NCI-H526 (cell line): ENCODE measurements at places on chromosomes 4 and X.

DNA sequence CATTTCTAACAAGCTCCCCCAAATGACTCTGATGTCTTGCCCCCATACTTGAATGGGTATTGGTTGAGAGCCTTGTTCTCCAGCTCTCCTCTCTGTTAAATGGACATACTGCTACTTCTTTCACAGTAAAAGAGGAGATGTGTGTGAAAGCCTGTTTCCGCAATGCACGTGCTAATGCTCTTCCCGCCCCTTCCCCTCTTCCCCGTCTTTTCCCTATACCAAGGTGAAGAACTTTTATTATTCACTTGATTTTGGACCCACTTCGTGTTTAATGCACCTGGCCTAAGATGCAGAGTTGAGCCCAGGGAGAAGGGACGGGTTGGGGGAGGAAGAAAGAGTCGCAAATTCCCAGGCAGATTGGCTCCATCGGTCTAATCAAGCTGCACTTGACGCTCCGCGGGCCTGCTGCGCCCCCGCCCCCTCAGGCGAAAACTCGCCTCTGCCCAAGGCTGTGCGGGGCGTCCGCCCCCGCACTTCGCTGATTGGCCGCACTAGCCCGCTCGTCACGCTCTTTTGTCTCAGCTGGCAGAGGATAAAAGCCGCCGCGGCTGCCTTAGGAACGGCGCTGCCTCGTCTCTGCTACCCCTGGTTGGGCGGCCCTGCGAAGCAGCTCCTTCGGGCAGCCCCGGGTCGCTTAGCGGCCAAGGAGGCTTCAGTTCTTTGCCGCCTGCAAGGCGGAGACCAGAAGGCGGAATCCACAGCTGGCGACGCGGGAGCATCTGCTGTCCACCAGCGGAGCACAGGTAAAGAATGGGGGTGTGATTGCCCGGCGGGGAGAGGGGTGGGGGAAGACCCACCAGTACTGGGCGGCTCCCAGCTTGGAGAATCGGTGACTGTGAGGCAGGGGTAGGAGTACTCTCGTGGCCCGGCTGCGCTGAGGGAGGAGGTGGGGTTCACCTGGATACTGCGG lies at the start of gene ZCCHC12:
Gene ZCCHC12, plus strand, starts transcription at position 562 of the 910 bp plus-strand sequence. CDS start 1,421 bp downstream, outside the sequence.
- DNase-seq, result peak; percentile 68

DNA sequence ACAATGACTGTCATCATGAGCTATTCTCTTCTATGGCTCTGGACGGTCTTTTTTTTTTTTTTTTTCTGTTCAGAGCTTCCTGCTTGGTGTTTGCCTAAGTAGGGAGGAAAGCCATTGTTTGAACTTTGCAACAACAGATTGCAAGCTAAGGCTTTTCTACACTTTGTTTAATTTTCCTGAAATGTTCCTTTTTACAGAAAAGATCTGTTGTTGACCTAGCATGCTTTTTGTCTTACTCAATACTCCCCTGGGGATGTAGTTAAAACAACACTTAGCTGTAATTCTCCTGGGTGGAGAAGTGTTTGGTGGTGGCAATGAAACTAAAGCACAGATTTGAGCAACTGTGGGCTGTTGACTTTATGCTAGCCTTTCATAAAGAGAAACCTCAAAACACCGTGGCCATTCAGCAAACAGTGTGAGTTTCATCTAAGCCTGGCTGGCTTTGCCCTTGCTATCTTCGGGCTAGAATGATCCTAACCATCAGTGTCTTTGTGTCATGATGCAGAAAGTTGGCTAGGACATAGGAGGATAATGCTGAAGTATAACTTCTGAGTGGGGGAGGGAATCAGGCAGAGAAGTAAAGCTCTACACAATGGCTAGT lies 110.5 kb downstream of the ANXA3 start:
- DNase-seq, result no peak

- no peak for DNase-seq
These were observed 108.5 kb downstream of the HMX1 start for GRCh38 chr4:8762951-8763735.

- DNase-seq, result no peak
These were observed 18.3 kb downstream of the NOA1 start for GRCh38 chr4:56959100-56959499.

DNA sequence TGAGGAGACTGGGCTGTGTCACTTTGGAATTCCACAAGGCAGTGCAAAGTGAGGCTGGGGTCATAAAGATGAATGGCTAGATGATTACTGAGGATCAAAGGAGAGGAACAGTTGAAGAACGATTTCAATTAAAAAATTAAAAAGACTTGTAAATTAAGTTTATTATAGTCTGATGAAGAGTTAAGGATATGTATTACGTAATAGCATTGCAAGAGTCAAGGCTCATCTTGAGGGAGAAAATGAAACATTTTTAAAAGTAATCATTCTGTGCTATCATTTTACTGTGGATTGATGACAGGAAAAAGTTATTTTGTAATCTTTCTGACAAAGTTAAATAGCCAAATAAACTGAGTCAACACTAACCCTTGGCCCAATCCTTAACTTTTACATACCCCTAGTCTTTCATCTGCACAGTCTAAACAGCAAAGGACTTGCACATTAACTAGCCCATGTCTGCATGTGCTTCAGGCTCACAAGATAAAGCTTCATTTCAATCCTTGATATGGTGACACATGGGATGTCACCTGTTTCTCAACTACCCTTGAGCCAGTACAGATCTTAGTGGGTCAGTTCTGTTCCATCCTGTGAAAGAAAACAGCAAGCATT lies 465.5 kb upstream of the CTSO start:
- DNase-seq, result no peak

GRCh38 chr4:169311643-169312365 lies 41.0 kb upstream of the SH3RF1 start:
- DNase-seq, result peak; percentile 12

DNA sequence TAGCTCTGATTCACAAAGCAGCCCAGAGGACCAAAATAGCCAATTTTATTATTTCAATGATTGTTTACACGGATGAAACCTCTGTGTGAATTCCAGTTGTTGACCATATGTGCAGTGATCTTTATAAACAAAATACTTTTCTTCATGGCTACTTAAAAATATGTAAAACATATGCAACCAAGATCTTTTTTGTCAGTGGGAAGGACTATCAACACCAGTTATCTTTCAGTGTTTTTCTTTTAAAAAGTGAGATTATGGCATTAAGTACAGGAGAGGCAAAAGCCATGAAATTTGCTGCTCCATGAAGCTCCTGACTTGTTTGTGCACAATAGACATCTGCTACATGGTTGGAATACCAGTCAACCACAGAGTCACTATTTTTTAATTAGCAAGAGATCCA lies 184.4 kb downstream of the DKK2 start:
- DNase-seq, result no peak

- no peak for DNase-seq
These were observed 606.0 kb upstream of the PITX2 start for GRCh38 chr4:111228874-111229273.

GRCh38 chr4:19214591-19215186 lies 1037.0 kb upstream of the SLIT2 start:
- peak; percentile 33 for DNase-seq

DNA sequence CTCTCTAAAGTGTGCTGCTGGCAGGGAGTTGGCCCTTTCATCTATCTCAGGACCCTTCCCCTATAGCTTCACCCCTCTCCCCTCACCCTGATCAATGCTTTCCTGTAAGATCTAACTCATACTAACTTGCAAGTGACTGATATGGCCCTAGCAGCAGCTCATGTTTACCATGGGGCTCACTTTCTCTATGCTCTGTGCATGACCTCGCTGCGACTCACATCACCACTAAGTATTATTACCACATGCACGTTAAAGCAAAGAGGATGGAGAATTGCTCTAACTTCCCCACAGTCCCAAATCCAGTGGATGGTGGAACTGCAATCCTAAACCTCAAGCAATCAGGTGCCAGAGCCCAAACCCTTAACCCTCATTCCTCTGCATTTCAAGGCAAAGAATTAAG lies 626.6 kb downstream of the MID1IP1 start:
- no peak for DNase-seq

DNA sequence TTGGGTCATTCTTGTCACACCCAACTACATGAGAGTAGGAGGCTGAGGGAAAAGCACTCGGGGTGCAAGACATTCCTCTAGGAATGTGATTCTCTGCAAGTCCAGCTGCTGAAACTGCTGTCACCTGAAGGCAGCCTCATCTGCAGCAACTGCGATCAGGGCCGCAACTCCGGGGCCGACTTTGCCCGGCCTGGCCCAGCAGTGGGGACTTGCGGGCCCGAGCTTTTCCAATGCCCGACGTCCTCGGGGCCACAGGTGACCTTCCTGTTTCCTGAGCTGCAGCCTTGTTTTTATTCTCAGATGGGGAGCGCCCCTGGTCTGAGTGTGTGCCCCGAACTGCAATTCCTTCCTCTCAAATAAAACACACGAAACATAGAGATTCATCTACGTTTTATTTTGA lies 104.7 kb upstream of the NKX1-1 start:
- DNase-seq, result no peak

GRCh38 chr4:83393908-83394307 lies 59.3 kb upstream of the HPSE start:
- no peak for DNase-seq

DNA sequence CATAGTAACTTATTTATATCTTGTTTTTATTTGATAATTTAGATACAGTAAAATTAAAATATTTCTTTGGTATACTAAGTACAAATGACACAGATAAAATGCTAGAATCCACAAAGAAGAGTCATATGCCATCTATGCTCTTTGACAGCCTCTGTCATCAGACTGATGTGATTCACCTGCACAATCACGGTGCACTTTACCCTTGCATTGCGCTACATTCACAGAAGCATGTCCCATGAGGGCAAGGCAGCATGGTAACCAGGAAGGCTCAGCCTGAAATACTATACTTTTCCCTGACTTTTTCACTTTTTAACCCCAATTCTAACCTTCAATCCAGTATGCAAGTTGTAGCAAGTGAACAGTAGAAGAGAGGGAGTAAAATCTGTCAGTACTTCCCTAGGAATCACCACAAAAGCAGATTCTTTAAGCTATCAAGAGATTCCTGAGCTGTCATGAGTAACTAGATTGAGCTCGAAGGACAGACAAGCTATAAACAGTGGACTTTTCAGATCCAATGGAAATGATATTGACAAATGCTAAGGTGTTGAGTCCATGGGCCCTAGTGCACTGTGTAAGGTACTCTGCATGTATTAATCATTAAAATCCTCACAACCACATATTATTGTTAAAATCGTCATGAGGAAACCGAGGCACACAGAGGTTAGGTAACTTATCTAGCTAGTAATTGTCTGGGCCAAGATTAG lies 14.2 kb downstream of the SEC24D start:
- no peak for DNase-seq

DNA sequence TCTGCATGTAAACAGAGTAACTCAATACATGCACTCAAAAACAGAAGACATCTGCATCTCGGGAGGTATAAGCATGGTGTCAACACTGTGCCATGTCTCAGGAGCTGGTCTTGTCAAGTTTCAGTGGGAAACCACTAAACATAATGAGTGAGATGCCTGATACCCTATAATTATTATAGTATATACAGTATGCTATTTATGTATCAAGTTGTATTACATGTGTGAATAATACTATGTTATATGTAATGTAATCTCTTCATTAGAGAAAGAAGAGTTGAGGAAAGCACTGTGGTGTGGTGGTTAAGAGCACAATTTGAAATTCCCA lies 2.5 kb downstream of the PPBP start:
- DNase-seq, result no peak

DNA sequence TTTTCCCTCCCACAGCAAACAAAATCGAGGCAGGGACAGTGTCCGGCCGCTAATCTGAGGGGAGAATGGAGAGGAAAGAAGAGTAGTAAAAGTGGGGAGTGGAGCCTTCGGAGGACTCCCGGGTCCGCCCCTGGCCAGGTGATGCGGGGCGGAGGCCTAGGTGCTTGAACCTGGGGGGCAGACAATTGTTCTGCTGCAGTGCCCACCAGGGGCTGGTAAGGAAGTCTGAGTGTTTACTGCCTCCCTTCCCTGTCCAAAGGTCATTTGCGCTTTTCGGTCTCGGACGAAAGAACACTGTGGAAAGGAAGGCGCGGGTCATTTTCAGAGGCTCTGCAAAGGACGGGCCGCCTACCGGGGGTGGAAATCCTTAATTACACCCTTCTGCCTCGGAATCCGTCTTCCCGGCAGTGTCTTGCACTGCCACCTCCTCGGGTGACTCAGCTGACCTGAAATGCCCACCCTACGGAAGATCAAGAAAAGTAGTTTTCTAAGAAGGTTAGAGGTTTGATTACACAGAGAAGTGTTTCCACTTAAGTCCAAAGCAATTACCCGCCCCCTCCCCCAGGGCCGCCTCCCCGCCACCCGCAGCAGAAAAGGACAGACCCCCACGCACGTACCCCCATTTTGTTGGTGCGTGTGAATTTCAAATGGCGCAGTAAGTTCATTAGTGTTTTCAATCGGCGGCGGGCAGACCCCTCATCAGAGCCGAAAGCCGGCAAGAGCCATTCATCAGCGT lies 99.9 kb upstream of the TENM3 start:
- DNase-seq, result no peak

DNA sequence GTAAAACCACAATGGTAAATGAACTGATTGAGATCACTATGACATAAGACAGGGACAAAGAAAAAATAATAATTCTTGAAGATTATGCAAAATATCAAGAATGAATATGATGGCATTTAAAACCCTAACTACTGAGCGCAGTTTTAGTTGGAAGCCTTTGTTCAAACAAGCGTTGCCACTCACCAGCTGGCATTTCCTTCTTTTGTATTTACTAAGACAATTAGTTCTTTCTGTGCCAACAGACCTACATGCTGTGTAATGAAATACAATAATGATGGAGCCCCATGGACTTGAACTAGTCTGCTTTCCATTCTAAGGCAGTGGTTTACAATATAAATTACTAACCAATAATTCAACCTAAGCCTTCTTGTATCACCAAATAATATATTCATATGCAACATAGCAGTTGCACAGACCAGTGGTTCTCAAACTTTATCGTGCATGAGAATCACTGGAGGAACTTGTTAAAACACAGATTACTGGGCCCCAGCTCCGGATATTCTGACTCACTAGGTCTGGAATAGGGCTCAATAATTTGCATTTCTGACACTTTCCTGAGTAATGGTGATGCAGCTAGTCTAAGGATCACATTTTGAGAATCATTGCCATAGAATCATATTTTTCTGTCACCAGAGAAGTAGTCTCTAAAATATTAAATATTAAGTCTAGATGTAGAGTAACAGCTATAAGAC lies 196.4 kb upstream of the MAGEB18 start:
- DNase-seq, result no peak

DNA sequence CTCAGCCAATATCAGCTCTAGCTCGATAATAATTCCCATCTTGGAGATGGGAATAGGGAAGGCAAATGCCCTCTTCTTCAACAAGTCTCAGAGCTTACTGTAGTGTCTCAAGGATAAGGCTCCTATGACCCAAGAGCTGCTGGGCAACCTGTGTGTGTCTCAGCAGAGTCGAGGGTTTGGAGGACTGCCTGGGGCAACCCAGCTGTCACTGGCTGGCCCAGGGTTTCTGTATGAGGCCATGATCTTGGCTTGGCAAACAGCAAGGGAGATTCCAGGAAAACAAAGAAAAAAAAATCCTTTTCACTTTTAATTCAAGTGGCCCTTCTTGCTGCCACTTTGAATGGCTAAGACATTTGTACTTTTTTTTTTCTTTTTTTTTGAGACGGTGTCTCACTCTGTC lies 34.4 kb downstream of the TMSB4X start:
- no peak for DNase-seq

DNA sequence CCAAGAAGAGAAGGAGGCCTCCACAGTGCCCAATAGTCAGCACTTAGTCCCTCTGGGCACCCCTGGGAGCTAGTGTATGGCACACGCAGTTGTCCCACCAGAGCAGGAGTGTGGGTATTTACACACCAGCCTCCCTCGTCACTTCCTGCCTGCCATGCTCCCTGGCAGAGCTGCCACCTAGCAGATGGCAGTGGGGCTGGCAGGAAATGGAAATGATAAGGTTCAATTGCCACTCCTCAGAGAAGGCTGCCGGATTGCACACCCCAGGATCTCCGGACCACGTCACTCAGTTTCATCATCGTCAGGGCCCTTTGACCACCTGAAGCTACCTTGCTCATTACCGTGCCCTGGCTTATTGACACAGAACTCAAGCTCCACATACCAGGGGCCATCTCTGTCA lies 173.3 kb upstream of the PSAPL1 start:
- DNase-seq, result no peak
